Posterior cingulate gyrus (tissue), 11 donors: ENCODE measurements at places on chromosomes 2 and 18.

DNA sequence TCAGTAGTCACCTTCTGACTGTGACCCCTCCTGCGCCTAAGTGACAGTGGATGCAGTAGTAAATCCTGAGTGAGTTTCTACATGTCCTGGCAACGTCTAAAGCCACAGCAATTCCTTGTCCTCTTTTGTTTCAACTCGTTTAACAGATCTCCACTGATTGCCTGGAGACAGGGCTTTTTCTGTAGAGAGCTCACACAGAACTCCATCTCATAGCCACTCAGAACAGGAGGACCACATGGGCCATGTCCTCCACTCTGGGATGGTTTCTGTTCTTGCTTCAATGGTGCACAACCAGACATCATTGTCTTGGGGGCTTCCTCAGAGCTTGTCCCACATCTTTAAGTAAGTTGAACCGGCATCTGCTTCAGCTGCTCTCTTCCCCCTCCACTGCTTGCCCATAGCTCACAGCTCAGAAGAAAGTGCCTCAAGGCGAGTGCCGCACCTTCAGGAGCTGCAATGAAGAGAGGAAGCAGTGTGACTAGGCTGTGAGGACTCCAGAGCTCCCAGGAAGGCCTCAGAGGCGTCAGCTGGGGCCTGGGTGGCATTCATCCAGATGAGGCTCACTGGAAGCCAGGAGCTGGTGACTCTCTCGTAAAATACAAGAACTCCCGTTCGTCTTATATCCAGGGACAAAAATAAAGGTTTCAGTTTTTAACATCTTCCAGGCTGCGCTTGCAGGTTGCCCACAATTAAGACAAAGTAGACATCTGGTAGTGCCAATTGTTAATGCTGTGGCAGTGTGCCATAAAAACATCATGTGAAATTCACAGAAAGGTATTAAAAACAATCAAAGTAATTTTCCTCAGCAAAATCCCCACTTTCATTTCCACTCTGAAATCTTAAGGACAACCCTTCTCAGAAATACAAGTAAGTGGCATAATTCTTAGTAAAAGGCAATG is 37.3 kb downstream of the ST3GAL5 start:
- DNase-seq: peak; percentile 70

DNA sequence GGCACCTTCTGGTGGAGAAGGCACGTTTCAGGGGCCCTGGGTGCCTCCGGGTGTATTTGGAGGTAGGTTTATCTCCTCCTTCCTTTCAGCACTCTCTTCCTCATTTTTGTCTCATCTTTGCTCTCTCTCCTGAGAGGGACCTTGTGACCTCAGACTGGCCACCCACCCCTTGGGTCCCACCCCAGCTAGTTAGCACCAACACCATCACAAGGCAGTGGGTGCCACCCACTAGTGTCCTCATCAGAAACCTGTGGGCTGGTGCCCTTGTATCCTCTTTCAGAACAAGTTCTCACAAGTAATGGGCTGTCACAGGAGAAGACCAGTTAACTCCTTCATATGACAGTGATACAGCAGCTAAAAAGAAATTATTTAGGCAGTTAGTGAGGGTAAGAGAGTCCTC is 196.4 kb downstream of the UXS1 start:
- no peak for DNase-seq

DNA sequence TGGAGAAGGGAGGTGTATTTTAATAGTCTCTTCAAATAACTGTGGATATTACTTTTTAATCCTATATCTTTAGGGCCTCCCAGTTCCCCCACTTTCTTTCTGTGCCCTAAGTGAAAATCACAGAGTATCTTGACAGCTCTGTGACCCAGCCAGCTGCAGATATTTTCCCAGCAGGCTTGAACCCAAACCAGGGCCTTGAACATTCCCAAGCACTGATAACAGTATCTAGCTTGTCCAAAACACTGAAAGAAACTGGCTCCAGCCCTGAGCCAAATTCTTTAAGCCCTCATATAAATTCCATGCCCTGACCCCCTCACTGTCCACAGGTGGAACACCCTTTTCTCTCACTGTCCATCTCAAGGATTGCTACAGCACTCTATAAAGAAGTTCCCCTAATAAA is 388.1 kb upstream of the CHAC2 start:
- no peak for DNase-seq

DNA sequence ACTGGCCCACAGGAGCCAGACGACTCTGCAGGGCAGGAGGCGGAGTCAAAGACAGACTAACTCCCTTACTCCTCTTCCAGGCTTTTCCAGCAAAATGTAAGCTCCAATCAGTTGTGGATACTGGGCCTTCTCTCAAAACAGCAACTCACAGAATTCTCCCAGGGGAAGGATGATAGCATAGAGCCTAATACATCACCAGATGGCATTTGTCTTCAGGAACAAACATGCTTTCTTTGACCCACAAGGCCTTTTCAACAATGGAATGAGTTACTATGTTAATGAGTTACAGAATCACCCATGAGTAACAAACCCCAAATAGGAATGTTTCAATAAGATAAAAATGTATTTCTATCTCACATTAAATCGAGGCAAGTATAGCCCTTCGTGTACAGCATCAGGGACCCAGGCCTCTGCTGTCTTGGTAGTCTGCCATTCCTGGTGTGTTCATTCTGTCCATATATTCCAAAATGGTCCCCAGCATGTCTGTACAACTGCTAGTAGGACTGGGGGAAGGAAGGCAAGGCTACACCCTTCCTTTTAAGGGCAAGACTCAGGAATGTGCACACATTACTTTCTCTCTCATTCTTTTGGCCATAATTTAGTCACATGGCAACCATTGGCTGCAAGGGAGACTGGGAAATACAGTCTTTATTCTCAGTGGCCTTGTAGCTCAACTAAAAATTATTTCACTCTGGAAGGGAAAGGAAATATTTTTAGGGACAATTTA is 76.4 kb downstream of the BOD1L2 start:
- DNase-seq: no peak

GRCh38 chr18:67428158-67428557 is 88.4 kb downstream of the DSEL start:
- no peak for DNase-seq

- DNase-seq: no peak
Observed at GRCh38 chr2:15674637-15675455, 83.2 kb downstream of the DDX1 start.

- no peak for DNase-seq
Observed at GRCh38 chr18:398935-399630, 101.4 kb downstream of the COLEC12 start.

- DNase-seq: peak; percentile 46
Observed at GRCh38 chr2:232310121-232310520, 68.4 kb upstream of the ALPP start.

DNA sequence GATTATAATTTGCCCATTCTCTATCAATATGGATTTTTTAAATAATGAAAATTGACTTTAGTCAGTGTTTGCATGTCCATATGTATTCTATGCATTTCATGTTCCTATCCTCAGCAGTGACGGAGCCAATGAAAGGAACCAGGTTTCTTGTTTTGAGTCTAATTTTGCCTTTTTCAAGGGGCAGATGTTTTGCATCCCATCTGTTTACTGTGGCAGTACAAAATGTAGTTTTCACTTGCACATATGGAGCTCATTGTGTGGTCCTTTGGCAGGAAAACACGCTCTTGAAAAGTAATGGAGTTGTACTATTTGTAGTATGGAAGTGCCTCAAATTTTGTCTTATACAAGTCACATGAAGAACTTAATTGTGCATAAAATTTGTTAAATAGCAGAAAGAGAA is 127.8 kb downstream of the AGPS start:
- no peak for DNase-seq

DNA sequence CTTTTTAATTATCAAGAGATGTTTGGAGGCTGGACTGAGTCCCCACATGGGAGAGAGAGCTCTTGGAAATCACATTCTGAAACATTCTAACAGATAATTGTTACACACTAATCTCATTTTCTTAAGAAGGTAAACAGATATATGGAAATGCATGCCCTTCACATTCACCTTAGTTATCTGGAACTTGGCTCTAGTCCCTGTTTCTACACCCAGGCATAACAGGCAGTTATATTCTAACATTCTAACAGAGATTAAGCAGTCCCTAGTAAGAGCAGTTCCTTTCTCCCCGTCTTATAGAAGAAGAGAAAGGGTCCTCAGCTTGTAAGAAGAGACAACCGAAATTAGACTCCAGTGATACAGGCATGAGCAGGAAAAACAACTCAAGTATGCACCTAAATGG is 385.4 kb downstream of the SOX11 start:
- DNase-seq: no peak

GRCh38 chr2:45809205-45809604 is 157.7 kb downstream of the PRKCE start:
- DNase-seq: no peak

GRCh38 chr2:150167711-150168110 is 319.8 kb downstream of the RND3 start:
- DNase-seq: no peak

- DNase-seq: no peak
Observed at GRCh38 chr2:112724591-112725525, 4.0 kb downstream of the NT5DC4 start.

GRCh38 chr2:163626639-163627109 is 109.1 kb downstream of the FIGN start:
- DNase-seq: no peak

DNA sequence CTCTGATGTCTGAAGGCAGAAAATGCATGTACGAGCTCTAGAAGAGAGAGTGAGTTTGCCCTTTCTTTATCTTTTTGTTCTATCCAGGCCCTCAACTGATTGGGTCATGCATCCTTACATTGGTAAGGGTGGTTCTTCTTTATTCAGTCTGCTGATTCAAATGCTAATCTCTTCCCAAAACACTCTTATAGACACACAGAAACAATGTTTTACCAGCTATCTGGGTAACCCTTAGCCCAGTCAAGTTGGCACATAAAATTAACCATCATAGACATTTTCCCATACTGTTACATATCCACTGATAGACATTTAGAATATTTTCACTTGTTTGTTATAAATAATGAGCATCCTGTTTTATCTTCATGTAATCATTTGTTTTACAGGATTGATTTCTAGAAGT is 141.2 kb downstream of the TAF4B start:
- DNase-seq: no peak

DNA sequence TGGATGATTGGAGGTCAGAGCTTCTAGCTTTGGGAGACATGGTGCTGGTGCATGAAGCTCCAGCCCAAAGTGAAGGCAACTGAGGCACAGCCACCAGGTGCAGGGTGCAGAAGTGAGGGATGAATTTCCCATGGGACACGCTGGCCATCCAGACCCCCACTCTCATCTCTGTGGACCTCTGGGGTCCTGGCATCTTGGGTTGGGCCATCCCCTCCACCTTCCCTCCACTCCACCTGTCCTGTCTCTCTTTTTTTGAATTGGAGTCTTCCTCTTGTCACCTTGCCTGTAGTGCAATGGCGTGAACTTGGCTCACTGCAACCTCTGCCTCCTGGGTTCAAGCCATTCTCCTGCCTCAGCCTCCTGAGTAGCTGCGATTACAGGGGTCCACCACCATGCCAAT is 3.4 kb downstream of the NGEF start:
- DNase-seq: no peak

GRCh38 chr2:234218266-234219045 is 168.0 kb downstream of the SPP2 start:
- DNase-seq: no peak

- DNase-seq: no peak
Observed at GRCh38 chr2:8625399-8626300, 56.2 kb upstream of the ID2 start.

GRCh38 chr2:45605116-45605515 is 6.0 kb downstream of the SRBD1 start:
- no peak for DNase-seq

DNA sequence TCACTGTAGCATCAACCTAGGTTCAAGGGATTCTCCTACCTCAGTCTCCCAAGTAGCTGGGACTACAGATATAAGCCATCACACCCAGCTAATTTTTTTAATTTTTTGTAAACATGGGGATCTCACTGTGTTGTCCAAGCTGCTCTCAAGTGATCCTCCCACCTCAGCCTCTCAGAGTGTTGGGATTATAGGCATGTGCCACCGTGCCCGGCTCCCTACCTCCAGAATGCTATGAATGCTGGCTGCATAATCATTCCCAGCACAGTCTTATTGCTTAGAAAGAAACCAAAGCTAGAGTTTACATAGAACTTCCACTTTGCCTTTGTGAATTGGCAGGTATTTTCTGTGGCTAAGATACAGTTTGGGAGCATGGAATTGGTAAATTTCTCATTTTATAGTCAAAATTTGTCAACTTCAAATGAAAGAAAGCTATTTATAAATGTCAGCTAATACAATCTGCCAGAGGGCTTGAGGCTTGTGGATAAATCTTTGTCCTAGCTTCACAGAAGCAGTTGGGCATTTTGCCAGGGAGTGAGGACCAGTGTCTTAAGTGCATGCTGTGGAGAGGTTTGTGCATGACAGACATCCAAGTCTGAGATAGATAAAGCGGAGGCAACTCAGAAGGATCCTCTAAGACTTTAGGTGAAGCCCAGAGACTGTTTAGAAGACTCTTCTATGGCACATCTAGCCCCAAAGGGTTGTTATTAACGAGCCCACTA is 175.4 kb downstream of the ANTXR1 start:
- no peak for DNase-seq

- DNase-seq: no peak
Observed at GRCh38 chr2:79530443-79530842, 17.6 kb downstream of the CTNNA2 start.

- no peak for DNase-seq
Observed at GRCh38 chr2:120865656-120866055, 130.0 kb downstream of the GLI2 start.

DNA sequence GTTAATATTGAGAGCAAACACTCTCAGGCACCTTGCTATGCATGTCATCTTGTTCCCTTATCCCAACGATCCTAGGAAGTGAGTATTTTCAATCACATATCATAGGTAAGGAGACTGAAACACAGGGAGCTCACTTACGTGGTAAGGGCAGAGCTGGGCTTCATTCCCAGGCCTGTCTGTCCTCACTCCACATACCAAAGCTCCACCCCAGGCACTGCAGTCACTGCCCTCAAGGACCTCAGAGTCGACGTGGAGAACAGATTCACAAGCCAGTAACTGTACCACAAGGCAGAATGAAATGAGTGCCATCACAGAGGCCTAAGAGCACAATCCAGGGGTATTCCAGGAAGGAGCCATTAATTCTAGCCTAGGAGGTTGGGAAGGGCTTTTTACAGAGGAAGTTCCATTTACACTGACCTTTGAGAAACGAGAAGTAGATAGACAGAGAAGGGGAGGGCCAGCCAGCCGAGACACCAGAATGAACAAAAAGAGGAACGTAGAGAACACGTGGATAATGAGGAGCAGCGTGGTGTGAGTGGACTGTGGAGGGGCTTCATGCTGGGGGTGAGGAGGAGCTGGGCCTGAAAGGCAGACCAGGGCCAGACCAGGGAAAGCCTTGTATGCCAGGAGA is 48.6 kb downstream of the KIAA2012 start:
- no peak for DNase-seq

DNA sequence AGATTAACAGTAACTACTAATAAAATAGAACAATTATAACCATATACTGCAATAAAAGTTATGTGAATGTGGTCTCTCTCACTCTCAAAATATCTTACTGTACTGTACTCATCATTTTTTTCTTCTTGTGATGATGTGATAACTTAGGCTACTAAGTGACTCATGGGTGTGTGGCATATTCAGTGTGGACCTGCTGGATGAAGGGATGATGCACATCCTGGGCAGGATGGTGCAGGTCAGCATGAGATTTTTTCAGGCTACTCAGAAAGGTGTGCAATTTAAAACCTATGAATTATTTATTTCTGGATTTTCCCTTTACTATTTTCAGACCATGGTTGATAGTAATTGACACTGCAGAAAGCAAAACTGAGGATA is 90.7 kb downstream of the NCKAP5 start:
- no peak for DNase-seq

- no peak for DNase-seq
Observed at GRCh38 chr2:36523153-36523552, 74.8 kb downstream of the FEZ2 start.

- DNase-seq: no peak
Observed at GRCh38 chr2:39488450-39488849, 51.4 kb upstream of the MAP4K3 start.
